ENCODE measurements at places on chromosomes 3 and 15.

GRCh38 chr3:13022348-13023234 is 50.6 kb downstream of the IQSEC1 start:
- no peaks in the 10 kb centered on the region for H3K36me3 ChIP-seq
- peak; percentile 90 for DNase-seq
- H3K4me3 ChIP-seq: peak overlapping the region; percentile 47
- peak overlapping the region; percentile 63 for H3K27ac ChIP-seq

GRCh38 chr3:100463002-100463401 is 29.4 kb upstream of the TMEM45A start:
- DNase-seq: peak; percentile 10
- no peaks in the 10 kb centered on the region for H3K36me3 ChIP-seq
- H3K27ac ChIP-seq: no peak overlapping the region
- H3K27me3 ChIP-seq: no peaks in the 10 kb centered on the region

DNA sequence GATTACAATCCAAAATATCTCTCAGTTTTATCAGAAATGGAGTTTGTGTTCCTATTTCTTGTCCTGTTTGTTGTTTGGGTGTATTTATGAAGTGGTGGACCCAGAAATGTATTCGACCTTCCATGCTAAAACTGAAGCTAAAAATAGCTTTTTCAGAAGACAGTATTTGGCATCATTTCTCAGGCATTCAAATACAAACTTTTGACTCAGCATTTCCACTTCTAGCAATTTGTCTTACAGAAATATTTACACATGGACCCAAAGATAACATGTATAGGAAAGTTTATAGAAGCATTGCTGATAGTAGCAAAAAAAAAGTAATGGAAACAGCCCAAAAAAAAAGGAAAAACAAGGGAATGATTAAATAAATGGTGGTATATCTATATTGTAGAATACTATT is 156.3 kb downstream of the HCN4 start:
- no peak for DNase-seq
- no peaks in the 10 kb centered on the region for H3K27me3 ChIP-seq
- no peaks in the 10 kb centered on the region for H3K36me3 ChIP-seq
- H3K4me1 ChIP-seq: no peaks in the 10 kb centered on the region
- no peak overlapping the region for H3K4me3 ChIP-seq

- DNase-seq: no peak
- no peaks in the 10 kb centered on the region for H3K27me3 ChIP-seq
- no peaks in the 10 kb centered on the region for H3K36me3 ChIP-seq
Measured at GRCh38 chr3:53705774-53706173, 140.4 kb downstream of the CHDH start.

DNA sequence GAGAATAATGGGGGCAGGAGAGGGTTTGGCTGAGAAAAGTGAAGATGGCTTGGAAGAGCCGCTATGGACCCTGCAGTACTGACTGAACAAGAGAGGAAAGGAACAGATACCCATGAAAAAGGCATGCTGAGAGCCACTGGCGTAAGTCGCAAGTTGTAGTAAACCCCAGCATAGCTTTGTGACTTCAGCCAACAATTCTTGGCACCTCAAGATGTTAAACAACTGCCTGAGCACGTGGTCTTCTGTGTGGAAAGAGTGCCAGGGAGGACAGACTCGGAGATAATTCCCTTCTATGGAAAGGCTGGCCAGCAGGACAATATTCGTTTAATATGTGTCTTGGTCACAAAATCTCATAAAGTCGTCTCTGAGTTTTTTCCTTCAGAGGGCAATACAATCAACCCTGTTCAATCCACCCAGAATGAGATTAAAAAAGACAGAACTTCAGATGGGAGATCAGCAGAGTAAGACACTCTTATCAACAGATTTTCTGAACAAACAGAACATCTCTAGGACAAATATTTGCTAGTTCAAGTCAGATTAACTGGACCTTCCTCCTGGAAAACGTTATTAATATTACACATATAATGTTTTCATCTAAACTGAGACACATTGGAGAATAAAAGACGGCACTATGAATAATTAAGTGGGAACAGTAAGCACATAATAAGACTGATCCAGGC is 49.2 kb downstream of the NEK10 start:
- no peaks in the 10 kb centered on the region for H3K27me3 ChIP-seq
- H3K4me3 ChIP-seq: no peak overlapping the region
- no peaks in the 10 kb centered on the region for H3K36me3 ChIP-seq
- peak; percentile 25 for DNase-seq

DNA sequence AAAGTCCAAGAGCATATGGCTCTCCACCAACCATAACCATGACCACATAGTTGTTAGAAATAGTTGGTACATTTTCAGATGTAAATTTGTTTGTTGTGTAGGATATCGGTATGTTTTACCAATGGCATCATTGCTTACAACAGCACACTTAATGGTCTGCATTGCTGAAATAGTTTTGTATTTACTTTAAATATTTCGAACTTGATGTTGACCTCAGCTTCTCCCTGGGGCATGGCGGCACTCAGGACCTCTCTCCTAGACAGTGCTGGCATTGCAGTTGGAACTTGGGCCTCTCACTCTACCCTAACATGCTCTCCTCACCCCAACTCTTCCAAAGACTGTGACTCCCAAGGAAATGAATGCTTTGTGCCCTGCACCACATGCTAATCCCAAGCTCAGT is 5.0 kb downstream of the SLC22A13 start:
- no peaks in the 10 kb centered on the region for H3K27me3 ChIP-seq
- H3K4me3 ChIP-seq: no peak overlapping the region
- H3K36me3 ChIP-seq: no peaks in the 10 kb centered on the region
- DNase-seq: no peak
- no peaks in the 10 kb centered on the region for H3K4me1 ChIP-seq

DNA sequence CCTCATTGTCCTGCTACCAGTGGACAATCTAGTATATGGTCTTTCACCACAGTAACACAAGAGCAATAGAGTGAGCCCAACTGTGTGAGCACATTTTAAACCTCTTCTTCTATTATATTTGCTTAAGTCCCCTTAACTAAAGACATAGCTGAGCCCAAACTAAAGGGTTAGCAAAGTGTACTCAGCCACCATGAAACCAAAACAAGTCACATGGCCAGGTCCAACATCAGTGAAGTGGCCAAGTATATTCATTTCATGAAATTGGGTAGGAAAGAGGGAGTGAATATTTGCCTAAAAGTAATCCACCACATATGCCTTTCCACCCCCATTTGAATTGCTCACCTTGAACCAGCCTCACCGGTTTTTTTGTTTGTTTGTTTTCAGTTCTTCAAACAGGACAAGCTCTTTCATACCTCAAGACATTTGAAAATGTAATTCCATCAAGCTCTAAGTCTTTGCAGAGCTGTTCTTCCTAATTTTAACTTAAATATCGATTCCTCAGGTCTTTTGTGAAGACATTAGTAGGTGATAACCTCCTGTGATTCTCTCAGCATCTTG is 327.0 kb upstream of the SEMA6D start:
- DNase-seq: no peak
- H3K4me3 ChIP-seq: no peak overlapping the region
- no peaks in the 10 kb centered on the region for H3K36me3 ChIP-seq
- H3K4me1 ChIP-seq: no peaks in the 10 kb centered on the region
- H3K27ac ChIP-seq: no peak overlapping the region

- H3K4me1 ChIP-seq: peaks cover 13% of the 10 kb centered on the region
- H3K4me3 ChIP-seq: no peak overlapping the region
- peak; percentile 12 for DNase-seq
- no peaks in the 10 kb centered on the region for H3K36me3 ChIP-seq
- peak overlapping the region; percentile 14 for H3K27ac ChIP-seq
Measured at GRCh38 chr3:178170698-178171535, 365.3 kb upstream of the KCNMB2 start.

GRCh38 chr3:153052096-153052460 is 109.9 kb upstream of the RAP2B start:
- H3K36me3 ChIP-seq: no peaks in the 10 kb centered on the region
- H3K27ac ChIP-seq: no peak overlapping the region
- no peaks in the 10 kb centered on the region for H3K4me1 ChIP-seq
- peak; percentile 54 for DNase-seq
- no peaks in the 10 kb centered on the region for H3K27me3 ChIP-seq

DNA sequence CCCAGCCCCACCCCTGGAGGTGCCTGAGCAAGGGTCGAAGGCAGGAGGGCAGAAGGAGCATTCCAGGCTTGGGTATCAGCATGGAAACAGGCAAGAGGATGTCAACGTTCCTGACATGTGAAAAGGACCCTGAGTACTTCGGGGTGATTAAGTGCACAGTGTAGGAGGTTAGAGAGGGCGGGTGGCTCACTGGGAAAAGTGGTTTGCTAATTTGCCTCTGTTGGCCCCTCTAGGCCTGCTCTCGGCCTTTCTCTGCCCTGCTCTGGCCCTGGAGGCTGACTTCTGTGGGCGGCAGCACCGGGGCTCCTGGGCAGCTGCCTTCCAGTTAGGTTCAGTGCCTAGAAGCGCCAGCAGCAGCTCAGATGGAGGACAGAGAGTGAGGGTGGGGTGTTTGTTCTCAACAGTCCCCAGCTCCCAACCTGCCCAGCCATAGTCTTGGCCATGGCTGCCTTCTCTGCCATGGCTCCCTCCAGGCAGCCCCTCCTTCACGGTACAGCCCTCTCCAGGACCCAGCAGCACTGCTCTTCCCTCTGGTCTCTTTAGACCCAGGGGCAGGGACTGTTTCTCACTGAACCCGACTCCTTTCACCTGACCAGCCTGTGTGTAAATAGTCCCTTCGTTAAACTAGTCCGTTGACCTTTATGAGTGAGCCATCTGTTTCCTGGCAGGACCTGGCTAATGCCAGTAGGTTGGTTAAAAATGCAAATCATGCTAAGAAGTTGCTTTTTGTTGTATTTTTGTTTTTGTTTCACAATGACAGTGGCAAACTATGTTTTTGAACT is 107.1 kb upstream of the TPM1 start:
- peaks cover 18% of the 10 kb centered on the region for H3K4me1 ChIP-seq
- no peaks in the 10 kb centered on the region for H3K27me3 ChIP-seq
- no peak overlapping the region for H3K27ac ChIP-seq
- H3K4me3 ChIP-seq: no peak overlapping the region

DNA sequence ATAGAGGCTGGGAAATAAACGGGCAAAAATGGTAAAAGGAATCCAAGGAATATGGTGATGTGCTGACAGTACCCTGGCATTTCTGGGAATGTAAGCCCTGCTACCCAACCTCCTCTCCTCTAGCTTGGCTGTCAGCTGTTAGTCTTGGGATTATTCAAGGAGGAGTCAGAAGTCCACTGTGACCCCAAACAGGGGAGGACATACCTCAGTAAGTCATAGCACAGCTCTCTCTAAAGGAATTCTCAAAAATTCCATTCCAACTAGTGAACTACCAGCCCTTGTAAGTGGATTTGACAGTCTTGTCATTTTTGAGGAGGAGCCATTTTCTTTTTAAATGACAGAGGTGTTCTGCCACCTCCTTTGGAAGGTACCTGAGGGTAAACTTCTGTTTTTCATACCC is 207.5 kb downstream of the PDCD6IP start:
- H3K36me3 ChIP-seq: no peaks in the 10 kb centered on the region
- no peak overlapping the region for H3K4me3 ChIP-seq
- DNase-seq: no peak
- H3K4me1 ChIP-seq: no peaks in the 10 kb centered on the region
- no peak overlapping the region for H3K27ac ChIP-seq
- H3K27me3 ChIP-seq: no peaks in the 10 kb centered on the region

DNA sequence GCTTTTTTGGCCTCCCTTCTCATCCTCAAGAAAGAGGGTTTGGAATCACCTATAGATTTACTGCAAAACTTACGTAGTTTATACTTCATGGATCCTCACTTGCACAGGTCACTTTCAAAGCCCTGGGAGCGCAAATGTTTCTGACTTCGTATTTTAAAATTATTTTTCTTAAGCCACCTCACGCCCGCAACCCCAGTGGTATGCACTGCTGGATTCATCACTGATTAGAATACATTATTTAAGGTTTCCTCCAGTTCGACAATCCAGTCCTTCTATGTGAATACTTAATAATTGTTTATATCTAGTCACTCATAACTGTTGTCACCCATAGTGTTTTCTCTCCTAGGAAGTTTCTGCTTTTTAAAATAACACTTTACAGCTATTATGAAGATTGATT is 339.9 kb downstream of the CHL1 start:
- DNase-seq: no peak
- H3K4me1 ChIP-seq: no peaks in the 10 kb centered on the region
- H3K27ac ChIP-seq: no peak overlapping the region
- H3K4me3 ChIP-seq: peak overlapping the region; percentile 39

DNA sequence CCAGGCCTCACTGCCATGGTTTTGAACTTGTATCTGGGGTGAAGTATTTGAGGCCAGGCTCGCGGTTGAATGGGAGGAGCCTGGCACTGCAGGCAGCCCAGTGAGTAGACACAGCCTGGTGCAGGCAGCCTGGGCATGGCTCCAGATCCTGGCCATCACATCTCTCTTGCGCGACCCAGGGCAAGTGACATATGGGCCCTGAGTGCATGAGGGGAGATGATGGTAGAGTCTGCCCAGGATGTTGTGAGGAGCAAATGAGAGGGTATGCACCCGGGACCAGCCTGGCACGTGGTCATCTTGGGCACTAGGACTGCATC is 103.5 kb downstream of the TBC1D2B start:
- no peak overlapping the region for H3K4me3 ChIP-seq
- peak; percentile 85 for DNase-seq
- no peaks in the 10 kb centered on the region for H3K36me3 ChIP-seq
- H3K4me1 ChIP-seq: peaks cover 20% of the 10 kb centered on the region
- H3K27ac ChIP-seq: peak overlapping the region; percentile 63

- no peak overlapping the region for H3K4me3 ChIP-seq
- H3K27ac ChIP-seq: no peak overlapping the region
- no peaks in the 10 kb centered on the region for H3K4me1 ChIP-seq
- H3K27me3 ChIP-seq: no peaks in the 10 kb centered on the region
- H3K36me3 ChIP-seq: no peaks in the 10 kb centered on the region
Measured at GRCh38 chr3:72862314-72863090, 14.3 kb upstream of the SHQ1 start.

GRCh38 chr3:15810702-15811101 is 12.9 kb upstream of the ANKRD28 start:
- H3K27me3 ChIP-seq: no peaks in the 10 kb centered on the region
- no peak overlapping the region for H3K4me3 ChIP-seq

DNA sequence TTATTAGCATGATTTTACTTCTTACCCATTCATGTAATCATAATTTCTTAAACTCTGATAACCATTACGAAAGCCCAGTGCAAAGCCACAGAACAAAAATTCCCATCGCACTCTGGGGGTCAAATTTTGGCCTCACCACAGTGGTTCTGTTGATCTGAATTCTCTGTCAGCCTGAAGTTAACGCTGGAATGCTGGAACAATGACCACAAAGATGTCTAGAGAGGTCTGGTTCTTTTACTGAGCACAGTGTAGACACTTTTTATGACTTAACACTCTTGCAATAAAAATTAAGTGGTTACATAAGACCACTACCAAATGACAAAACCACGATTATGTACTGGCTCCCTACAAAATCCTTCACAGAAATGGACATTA is 94.7 kb downstream of the PDZRN3 start:
- H3K27me3 ChIP-seq: no peaks in the 10 kb centered on the region
- no peak for DNase-seq
- H3K4me3 ChIP-seq: no peak overlapping the region
- peak overlapping the region; percentile 29 for H3K27ac ChIP-seq
- no peaks in the 10 kb centered on the region for H3K36me3 ChIP-seq

DNA sequence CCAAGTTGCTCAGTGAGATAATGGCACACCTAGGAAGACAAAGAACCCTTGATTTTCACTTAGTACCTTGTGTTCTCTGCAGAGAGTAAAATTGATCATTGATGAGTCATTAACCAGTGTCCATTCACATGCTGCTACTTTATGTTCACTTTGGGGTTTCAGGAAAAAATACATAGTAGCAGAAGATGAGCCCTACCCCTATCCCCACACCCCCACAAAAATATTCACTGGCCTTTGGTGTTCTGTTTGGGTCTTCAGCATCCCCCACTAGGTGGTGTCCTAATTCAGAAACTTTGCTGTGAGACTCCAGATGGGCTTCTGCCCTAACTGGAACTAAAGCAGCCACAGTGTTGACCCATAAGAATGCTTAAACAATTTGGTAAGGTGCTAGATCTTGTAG is 178.8 kb downstream of the KLHL25 start:
- no peaks in the 10 kb centered on the region for H3K27me3 ChIP-seq
- no peak for DNase-seq
- H3K36me3 ChIP-seq: no peaks in the 10 kb centered on the region
- peak overlapping the region; percentile 86 for H3K27ac ChIP-seq
